ENCODE measurements at places on chromosomes 2 and 18.

DNA sequence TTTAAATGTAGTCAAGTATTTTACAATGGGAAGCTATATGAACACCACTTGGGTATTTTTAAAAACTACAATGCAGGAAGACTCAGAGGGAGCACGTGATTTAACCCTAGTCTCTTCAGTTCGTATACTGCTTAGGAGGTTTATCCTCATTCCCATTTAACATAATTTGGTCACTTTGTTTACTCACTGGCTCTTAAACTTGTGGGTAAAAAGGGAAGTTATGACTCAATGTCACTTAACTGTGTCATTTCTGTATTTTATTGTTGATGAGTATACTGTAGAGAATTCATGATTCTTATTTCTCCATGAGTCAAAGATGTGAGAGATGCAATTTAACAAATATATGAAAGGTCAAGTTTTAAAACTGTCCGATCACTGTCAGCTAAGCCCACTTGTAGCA, 48.2 kb downstream of the SLC66A3 start:
- no peak for DNase-seq

GRCh38 chr2:123916531-123916930, 108.6 kb upstream of the CNTNAP5 start:
- no peak for DNase-seq

GRCh38 chr18:51038110-51038509, 8.1 kb downstream of the SMAD4 start:
- DNase-seq, result no peak

- DNase-seq, result no peak
These were observed 1103.2 kb upstream of the ZEB2 start for GRCh38 chr2:145623136-145623535.

GRCh38 chr18:37662546-37663339, 97.1 kb upstream of the CELF4 start:
- DNase-seq, result no peak

GRCh38 chr2:5668682-5669250, 23.4 kb upstream of the SOX11 start:
- DNase-seq, result no peak

- DNase-seq, result no peak
These were observed 324.7 kb downstream of the LRP1B start for GRCh38 chr2:141806090-141806489.

- DNase-seq, result peak; percentile 29
These were observed 1.5 kb downstream of the INO80D start for GRCh38 chr2:206084439-206084869.

DNA sequence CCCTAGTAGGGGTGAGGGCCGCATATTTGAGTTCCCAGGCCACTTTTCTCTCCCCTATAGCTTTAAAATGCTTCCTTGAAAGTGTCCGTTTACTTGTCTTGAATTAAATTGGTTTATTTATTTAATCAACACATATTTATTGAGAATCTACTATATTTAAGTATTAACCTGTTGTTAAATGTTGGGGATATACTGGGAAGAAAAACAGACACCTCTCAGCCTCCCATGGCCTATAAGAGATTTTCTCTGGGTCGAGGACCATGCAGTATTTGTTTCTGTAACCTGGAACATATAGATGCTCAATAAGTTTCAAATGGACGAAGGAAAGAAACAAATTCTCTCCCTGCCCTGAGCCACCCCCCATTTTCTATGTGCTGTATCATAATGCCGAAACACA, 98.6 kb downstream of the INSIG2 start:
- DNase-seq, result no peak

DNA sequence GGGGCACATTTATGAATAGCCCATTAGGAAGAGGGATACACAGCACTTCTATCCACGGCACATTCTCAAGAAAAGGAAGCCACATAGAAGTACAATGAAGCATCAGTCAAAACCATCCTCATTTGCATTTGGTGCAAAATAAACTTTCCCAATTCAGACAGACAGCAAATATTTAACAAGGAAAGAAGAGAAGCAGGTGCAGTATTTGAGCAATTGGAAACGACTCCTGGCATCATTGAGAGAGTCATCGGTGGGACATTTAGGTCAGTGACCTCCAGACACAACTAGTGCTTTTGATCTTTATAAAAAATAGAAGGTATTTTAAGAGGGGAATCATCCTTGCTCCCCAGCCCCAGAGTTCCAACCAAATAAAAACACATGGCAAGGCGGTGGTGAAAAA, 118.0 kb downstream of the MREG start:
- DNase-seq, result peak; percentile 14

DNA sequence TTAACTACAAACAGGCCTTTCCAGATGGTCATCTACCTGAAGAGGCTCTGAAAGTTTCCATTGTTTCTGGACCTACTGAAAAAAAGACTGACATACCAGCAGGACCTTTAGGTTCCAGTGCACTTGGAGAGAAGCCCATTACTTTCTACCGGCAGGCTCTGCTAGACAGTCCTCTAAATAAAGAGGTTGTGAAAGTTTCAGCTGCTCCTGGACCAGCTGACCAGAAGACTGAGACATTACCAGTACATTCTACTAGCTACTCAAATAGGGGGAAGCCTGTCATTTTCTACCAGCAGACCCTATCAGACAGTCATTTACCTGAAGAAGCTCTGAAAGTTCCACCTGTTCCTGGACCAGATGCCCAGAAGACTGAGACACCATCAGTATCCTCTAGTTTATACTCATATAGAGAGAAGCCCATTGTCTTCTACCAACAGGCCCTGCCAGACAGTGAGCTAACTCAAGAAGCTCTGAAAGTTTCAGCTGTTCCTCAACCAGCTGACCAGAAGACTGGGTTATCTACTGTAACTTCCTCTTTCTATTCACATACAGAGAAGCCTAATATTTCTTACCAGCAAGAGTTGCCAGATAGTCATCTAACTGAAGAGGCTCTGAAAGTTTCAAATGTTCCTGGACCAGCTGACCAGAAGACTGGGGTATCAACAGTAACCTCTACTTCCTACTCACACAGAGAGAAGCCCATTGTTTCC, 65.8 kb downstream of the ALMS1 start:
- no peak for DNase-seq

GRCh38 chr2:36513661-36514060, 84.3 kb downstream of the FEZ2 start:
- DNase-seq, result no peak

GRCh38 chr2:226802573-226802972, 3.0 kb upstream of the IRS1 start:
- DNase-seq, result peak; percentile 62

DNA sequence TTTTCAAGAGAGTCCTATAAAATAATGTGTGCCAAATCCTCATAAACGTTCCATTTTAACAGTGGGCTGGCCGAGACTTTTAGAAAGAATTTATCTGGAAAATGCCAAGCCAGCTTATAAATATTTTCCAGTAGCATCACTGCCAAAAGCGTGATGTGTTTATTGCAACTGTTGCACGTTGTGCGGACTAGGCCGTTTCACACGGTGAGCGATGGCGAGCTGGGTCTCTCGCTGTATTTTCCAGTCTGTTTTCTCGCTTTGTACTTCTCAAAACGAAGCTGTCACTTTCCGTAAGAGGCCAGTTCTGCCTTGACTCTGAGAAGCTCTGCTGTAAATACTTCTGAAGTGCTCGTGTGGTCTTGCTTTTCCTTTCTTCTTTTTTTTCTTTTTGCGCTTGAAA, 65.0 kb upstream of the ZNF236 start:
- DNase-seq, result no peak

- DNase-seq, result no peak
These were observed 76.8 kb downstream of the POLR1A start for GRCh38 chr2:86028766-86029381.

DNA sequence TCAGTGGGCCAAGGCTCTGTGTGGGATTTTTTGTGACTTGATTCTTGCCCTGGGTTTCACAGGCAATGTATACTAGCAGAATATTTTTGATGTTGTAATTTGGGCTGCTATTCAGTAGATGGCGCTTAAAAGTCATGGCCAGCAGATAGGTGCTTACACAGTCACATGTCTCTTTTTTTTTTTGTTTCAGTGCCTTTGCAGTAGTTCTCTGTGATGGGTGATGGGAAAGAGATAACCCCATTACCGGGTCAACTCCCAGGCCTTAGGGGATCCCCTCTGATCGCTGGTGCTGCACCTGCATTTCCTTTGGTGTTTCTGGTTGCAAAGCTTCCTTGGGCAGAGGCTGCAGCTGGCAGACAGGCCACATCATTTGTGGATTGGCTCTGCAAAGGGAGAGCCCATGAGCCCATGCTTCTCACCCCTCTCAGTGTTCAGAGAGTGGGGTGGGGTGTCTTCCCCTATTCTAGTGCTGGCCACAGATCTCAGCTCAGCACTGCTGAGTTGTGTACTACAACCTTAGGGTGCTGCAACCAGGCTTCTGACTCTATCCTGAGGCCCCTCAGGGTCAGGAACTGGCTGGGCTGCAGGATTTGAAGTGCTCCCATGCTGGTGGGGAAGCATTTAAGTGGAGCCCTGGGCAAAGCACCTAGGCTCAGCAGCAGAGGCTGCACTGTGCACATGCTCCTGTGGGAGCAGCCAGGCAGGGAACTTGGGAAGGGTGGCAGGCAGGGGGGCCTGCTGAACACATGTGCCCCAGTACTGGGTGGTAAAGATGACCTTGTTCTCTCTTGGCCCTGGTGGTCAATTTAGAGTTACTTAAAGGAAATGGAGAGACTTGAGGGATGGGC, 219.8 kb upstream of the SPHKAP start:
- no peak for DNase-seq

DNA sequence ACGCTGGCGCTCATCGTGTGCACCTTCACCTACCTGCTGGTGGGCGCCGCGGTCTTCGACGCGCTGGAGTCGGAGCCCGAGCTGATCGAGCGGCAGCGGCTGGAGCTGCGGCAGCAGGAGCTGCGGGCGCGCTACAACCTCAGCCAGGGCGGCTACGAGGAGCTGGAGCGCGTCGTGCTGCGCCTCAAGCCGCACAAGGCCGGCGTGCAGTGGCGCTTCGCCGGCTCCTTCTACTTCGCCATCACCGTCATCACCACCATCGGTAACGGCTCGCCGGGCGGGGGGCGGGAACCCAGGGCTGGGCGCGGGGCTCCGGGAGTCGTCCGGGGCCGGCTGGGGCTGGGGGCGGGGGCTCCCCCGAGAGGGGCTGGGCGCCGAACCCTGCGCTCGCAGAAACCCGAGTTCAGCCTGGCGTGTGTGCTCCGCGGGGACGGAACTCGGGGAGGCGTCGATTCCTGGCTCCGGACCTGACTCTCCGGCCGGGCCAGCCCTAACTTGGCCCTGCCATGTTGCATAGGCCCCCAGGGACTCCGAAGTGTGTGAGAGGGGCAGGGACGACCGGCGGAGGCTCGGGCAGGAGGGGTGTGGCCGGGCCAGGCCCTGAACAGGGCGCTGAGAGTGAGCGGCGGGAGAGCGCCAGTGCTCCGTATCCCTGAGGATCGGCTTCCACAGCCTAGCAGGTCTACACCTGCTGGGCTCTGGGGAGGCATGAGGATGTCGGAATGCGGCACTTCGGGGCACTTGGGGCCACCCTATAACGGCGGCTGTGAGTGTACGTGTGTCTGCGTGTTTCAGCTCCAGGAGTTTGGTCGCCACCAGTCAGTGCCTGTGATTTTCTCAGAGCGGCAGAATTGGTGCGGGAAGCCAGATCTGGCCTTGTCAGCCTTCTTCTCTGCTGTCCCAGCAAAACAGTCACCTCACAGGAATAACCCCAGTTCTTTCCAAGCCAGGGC, 651 bp downstream of the KCNK3 start:
- peak; percentile 65 for DNase-seq

DNA sequence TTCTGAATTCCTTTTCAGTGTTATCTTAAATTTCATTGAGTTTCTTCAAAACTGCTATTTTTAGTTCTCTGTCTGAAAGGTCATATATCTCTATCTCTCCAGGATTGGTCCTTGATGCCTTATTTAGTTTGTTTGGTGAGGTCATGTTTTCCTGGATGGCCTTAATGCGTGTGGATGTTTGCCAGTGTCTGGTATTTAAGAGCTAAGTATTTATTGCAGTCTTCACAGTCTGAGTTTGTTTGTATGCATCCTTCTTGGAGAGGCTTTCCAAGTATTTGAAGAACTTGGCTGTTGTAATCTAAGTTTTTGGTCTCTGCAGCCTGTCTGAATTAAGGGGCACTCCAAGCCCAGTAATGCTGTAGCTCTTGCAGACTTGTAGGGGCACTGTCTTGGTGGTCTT, 249.3 kb downstream of the ZNF385B start:
- no peak for DNase-seq

GRCh38 chr18:9293948-9294347, 40.6 kb upstream of the TWSG1 start:
- no peak for DNase-seq
